SW 1271 (cell line): ENCODE measurements at places on chromosomes 1 and 21.

DNA sequence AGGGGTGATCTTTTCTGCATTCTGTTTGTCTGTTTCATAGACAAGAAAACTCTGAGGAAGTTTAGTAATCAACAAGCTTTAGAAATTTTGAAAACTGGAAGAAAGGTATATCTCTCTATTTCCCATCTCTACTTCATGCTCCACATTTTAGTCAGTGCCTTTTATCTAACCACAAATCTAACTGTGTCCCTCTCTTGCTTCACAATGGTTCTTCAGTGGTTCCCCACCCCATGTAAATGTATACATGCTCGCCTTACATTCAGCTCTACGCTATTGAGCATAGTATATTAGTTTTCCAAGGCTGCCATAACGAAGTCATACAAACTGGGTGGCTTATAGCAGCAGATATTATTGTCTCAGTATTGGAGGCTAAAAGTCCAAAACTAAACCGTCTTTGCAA lies 14.4 kb upstream of the SAMSN1 start:
- DNase-seq, result no peak

DNA sequence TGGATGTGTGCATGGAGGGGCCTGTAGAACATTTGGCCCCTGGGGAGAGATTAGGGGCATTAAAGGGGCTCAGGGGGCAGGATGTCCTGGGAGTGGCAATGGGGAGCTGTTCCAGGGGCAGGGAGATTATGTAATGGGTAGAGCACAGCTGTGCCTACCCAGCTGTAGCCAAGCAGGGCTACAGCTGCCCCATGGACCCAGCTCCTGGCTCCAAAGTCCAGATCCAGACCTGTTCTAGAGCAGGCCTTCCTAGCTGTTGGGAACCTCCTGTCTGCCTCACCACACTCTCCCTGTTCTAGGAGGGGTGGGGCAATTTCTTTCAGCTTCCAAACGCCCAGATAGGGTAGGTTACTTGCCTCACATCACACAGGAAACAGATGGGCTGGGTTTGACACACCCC lies 5.6 kb downstream of the RPS6KA1 start:
- no peak for DNase-seq

DNA sequence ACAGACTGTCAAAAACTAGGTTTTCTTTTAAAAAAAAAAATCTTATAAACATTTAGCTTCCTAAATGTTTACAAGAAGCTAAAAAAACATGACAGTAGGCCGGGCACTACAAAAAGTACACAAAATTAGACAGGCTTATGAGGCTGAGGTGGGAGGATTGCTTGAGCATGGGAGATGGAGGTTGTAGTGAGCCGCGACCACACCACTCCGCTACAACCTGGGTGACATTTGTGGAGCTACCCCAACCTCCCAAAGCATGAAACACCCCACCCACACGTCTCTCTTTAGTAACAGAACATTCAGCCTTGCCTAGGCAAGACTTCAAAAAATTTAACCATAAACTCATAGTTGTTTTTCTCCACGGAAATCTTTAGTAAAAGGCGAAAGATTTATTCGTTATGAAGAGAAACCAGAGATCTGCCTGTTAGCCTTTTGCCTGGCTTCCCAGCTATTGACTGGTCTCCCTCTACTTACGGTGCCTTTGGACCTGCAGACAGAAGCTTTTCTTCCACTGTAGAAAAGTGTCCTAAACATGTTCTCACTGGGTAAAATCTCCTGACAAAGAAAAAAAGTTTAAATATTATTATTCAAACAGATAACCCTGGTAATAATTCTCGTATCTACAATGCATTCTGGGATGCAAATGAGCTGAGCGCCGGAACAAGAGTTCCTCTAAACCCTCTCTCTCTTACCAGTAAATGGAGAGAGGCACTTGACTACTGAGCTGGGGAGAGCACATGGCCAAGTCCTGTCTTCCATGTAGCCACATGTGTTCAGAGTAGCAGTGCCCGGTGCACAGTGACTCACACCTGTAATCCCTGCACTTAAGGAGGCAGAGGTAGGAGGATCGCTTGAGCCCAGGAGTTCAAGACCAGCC lies 9.2 kb downstream of the RNU5D-1 start:
- DNase-seq, result no peak

GRCh38 chr1:98389809-98390208 lies 271.7 kb upstream of the SNX7 start:
- DNase-seq, result no peak

- DNase-seq, result no peak
Measured at GRCh38 chr1:42177541-42177981, 13.0 kb upstream of the GUCA2A start.

DNA sequence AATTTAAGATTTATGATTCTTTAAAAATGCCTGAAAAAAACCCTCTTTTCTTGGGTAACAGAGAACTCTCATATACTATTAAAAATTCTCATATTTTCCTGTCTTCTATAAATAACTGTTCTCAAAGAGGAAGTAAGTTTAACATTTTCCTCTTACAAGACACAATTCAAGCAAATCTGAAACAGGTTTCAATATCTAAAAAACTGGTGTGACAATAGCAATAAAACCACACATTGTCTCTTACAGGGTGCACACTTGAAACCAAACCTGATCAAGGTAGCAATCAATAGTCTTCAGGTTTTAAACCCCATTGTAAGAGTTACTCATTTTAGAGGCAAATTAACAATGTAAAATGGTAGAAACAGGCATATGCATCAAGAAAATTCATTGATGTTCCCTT lies 28.0 kb downstream of the FUBP1 start:
- DNase-seq, result no peak

- no peak for DNase-seq
Measured at GRCh38 chr1:2894381-2895041, 93.0 kb upstream of the TTC34 start.

DNA sequence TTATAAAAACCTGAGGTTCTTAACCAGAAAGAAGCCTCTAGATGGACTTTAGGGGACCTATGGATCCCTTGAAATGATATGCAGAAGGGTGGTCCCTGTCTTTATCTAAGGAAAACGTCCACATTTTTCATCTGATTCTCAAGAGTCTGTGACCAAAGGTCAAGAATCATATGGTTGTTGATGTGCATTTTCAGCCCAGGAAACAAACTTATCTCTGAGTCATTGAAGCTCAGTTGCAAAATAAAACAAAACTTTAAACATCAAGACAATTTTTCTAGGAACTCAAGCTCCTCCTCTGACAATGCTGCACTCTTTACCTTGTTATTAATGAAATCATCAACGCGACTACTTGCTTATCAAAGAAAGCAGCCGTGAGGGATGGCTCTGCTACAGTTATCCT lies 83.3 kb downstream of the TIAM1 start:
- DNase-seq, result no peak

DNA sequence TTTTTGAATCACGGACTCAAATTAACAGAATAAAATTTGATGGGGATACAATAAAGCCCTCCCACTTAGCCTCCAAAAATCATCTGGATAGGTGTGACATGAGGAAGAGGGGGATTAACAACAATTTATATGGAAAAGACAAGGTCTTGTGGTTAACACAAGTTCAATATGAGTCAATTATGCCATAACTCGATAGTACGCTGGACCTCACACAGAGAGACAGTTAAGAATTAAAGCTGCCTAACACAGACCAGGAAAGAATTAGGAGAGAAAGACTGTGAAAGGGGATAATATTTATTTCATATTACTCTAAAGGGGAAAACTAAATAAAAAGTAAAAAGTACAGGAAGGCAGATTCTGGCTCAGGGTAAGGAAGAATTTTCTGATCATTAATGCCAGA lies 243.7 kb upstream of the LYPLAL1 start:
- no peak for DNase-seq

GRCh38 chr1:153417136-153417888 lies 992 bp downstream of the S100A7A start:
- DNase-seq, result no peak

DNA sequence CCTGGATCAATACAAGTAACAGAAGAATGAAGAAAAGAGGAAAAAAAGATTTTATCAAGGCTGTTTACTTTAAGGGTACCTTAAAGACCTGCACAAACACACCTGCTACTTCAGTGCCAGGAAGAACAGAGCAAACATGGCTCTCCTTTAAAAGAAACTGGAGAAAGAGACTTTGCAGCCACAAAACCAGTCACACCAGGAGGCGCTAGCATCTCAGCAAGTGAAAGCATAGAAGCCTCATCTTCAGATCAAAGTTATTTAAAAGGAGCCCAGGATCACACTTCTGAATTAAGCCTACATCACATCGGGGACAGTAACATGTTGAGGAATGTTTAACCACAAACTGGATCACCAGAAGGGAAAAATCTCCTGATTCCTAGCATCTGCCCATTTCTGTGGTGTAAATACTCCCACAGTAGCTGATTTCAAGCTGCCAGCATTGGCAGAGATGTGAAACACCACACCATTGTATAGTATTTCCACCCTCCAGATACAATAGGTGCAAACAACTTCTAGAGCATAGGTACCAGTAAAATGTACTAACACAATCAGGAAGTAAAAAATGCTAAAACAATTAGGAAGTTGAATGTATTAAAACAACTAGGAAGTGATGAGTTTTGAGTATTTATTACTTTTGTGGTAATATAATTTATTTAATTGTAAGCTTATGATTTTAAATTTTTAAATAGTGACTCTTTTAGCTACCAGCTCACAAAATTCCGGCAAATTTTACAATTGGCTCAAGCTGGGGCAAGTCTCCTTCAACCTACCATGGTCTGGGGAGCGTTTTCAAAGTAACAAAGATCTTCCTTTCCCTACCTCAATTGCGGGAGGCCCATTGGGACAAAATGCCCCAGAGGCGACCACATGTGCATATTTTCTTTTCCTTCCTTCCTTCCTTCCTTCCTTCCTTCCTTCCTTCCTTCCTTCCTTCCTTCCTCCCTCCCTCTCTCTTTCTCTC lies 105.3 kb upstream of the CLDN14 start:
- DNase-seq, result no peak
